ENCODE measurements at places on chromosomes 2 and 18.

DNA sequence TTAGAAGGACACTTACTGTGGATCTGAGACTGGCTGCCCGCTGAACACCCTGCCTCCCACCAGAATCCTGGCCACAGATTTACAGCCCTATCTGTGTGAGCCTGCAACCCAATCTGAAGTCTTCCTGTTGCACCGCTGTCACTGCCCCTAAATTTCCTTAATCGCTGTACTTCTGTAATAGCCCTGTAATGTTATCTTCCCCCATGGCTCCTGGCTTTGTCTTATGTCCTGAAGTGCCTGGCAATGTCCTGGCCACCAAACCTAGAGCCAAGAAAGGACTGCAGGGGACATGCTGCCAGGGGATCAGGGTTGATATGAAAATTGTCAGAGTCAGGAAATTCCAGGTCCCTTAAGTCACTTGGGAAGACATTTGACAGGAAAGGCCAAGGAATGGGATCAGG, 52.7 kb downstream of the FHOD3 start:
- DNase-seq, result no peak

GRCh38 chr2:176500901-176501300, 231.7 kb downstream of the MTX2 start:
- no peak for DNase-seq

DNA sequence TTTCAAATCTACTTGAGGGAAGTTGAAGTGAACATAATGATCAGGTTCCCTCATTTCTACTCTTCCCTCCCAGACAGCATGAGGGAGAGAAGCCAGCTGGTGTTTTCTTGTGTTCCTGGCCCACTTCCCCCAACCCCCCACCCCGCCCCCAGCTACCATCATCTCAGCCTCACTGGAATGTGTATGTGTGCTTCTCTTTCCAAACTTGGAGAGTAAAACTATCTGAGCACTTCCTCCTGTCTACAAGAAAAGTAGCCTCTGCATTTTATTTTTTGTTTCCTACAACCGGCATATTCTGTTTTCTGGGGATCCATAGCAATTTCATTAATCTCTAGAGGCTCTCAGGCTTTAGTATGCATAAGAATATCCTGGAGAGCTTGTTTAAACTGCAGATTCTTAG, 53.6 kb upstream of the GRHL1 start:
- DNase-seq, result no peak

GRCh38 chr2:29777161-29777560, 144.2 kb downstream of the ALK start:
- DNase-seq, result no peak

GRCh38 chr2:149170911-149171310, 132.4 kb downstream of the LYPD6B start:
- no peak for DNase-seq

DNA sequence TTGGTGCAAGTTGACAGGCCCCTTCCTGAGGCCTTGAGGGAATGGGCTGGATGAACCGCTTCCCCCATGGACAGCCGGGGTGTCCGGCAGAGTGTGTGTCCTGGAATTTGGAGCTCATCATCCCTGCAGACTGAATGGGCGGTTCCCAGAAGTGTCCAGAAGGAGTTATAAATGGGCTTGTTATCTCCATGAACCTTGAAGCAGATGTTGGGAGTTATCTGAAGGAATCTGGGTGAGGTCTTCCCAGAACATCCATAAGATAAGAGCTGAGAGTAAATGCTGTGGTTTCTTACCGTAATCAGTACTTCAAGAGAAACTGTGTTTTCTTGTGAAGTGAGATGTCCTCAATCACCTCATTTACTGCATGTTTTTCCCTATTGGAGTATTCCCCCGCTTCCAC, 21.1 kb downstream of the PLB1 start:
- DNase-seq, result no peak
